Left lung (tissue), 14 donors: ENCODE measurements at places on chromosomes 11 and 22. TPM values are rescaled to one million over a fixed set of nuclear protein-coding genes. Genes with fewer than 3 reads are reported as not detected.

- DNase-seq, result no peak
Measured at GRCh38 chr11:65100674-65101350, 4.8 kb downstream of the VPS51 start.

The MICAL2 gene
- 82.0 TPM for polyA plus RNA-seq

The CENPM gene
- 20.5 TPM for polyA plus RNA-seq

The PDGFB gene
- 16.0 TPM for polyA plus RNA-seq

DNA sequence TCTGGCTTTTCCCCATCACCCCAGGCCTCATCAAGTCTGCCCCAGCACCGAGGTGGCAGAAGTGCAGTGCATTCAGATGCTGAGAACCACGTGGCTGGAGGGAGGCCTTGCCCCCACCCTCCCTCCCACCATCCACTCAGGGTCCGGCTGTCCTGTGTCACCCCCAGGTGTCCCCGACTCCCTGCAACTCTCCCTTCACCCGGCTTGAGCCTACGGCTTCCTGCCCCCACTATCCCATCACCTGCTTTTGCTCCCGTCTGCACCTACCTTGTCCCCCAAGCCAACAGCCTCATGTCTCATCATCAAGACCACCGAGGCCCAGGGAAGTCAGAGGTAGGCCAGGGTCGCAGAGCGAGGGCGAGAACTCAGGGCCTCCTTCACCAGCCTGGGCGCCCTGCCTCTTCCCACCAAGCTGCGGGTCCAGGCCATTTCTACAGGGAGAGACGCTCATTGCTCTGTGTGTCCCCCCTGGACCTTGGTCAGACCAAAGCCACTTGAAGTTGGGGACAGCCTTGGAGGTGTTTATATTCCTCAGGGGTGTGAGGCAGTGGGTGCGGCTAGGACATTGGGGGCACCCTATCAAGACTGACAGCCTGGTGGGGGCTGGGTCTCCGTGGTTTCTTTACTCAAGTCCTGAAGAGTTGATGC is 66.2 kb upstream of the CCND1 start:
- no peak for DNase-seq

DNA sequence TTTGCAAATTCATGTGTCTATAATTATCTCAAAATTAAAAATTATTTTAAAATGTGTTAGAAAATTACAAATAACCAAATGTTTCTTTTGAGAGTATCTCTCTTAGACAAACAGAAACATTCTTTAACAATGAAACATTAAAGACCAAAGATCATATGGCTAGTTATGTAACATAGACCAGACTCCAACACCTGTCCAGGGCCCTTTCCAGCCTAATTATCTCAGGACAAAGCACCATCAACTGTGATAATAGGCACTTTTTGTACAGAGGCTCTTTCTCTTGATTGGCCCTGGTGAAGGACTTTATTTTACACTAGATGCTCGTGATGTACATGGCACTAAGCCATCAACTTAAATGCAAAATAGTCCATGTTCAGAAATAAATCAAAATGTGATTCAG is 5.0 kb upstream of the PLEKHA7 start:
- no peak for DNase-seq

GRCh38 chr11:64843686-64844329 is 645 bp downstream of the CDC42BPG start:
- no peak for DNase-seq

The OR52I2 gene
- polyA plus RNA-seq, result not detected

The APOA1 gene
- 4.2 TPM for polyA plus RNA-seq

DNA sequence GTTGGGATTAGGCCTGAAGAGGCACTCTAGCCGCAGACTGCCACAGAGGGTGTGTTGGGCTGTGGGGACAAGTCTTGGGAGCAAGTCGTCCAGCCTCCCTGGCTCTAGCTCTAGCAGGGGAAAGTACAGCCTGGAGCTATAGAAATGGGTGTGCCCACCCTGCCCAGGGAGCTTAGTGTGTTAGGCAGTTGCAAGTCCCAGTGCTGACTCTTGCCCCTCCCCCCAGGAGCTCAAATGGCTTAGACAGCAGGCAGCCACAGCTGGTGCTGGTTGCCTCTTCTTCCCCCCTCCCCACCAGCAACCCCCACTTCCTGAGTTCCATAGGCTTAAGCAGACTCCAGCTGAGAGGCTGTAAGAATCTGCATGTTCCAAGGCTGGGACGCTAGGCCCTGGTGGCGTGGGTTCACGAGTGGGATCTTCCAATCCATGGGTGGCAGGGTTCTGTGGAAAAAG is 61.2 kb downstream of the GUCY1A2 start:
- peak; percentile 28 for DNase-seq

- DNase-seq, result no peak
Measured at GRCh38 chr11:64538501-64538951, 52.5 kb upstream of the SLC22A12 start.

The SAA1 gene
- not detected for polyA plus RNA-seq

DNA sequence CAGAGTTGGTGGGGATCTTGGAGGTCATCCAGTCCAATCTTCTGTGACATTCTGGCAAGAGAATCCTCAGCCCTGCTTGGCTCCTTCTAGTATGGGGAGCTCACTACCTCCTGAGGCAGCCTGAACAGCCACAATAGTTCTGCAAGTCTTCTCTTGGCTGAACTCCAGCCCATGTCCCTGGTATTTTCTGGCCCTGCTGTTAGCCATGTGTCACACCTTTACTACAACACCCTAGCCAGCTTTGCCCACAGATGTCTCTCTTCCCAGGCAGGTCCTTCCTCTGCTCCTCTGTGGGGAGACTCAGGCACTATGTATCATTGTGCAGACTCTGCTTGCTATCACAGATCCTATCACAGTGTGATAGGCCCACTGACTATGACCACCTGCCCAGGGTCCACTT is 297.7 kb downstream of the CTTN start:
- DNase-seq, result no peak

GRCh38 chr11:65650547-65651338 is 12.0 kb downstream of the RELA start:
- no peak for DNase-seq

The RTN4RL2 gene
- polyA plus RNA-seq, result 3.4 TPM

The CD6 gene
- 0.95 TPM for polyA plus RNA-seq

The OR51B5 gene
- polyA plus RNA-seq, result 0.83 TPM

DNA sequence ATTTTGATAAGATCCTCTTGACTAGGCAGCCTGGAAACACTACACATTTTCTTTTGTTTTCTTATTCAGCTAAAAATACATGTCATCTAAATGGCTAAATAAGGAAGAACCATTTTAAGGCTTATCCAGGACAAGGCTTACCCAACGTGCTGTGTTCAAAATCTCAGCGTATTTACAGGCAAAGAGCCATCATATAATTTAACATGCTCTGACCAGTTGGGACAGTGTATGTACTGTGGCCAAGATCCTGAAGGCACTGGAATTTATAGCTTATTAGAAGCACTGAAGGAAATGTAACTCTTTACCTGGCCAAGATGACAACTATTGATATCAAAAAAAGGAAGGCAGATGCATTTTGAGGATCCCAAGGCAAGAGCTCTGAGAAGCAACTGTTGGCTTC is 71.1 kb downstream of the PPFIBP2 start:
- no peak for DNase-seq

GRCh38 chr11:70631624-70632047 is 233.3 kb downstream of the CTTN start:
- DNase-seq, result no peak

- no peak for DNase-seq
Measured at GRCh38 chr11:680476-680875, 14.5 kb downstream of the DEAF1 start.

GRCh38 chr11:19075636-19076035 is 15.1 kb upstream of the MRGPRX2 start:
- DNase-seq, result no peak

- DNase-seq, result peak; percentile 79
Measured at GRCh38 chr11:46380340-46381047, 975 bp upstream of the MDK start.

The ADSL gene
- polyA plus RNA-seq, result 106 TPM

The STARD10 gene
- 117 TPM for polyA plus RNA-seq

DNA sequence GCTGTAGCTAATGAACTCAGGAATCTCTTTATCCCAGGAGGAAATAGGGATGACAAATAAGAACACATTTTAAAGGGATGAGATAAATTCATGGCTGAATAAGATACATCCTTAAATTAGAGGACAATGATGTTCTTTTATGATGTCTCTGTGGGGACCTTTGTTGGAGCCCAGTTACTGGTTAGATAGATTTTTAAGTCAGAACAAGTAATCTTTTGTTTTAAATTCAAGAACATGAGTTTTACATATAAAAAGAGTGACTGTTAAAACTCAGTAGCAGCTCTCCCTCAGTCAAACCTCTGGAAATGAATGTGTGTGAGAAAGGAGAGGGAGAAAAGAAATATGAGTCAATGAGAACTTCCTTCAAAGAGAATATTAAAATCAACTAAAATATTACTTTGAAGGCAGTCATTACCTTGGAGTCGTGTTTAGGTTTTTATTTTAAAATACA is 241.6 kb downstream of the SWAP70 start:
- no peak for DNase-seq

The OR8J1 gene
- not detected for polyA plus RNA-seq

The F2 gene
- polyA plus RNA-seq, result not detected

- no peak for DNase-seq
Measured at GRCh38 chr11:78415338-78415737, 2.3 kb downstream of the GAB2 start.

DNA sequence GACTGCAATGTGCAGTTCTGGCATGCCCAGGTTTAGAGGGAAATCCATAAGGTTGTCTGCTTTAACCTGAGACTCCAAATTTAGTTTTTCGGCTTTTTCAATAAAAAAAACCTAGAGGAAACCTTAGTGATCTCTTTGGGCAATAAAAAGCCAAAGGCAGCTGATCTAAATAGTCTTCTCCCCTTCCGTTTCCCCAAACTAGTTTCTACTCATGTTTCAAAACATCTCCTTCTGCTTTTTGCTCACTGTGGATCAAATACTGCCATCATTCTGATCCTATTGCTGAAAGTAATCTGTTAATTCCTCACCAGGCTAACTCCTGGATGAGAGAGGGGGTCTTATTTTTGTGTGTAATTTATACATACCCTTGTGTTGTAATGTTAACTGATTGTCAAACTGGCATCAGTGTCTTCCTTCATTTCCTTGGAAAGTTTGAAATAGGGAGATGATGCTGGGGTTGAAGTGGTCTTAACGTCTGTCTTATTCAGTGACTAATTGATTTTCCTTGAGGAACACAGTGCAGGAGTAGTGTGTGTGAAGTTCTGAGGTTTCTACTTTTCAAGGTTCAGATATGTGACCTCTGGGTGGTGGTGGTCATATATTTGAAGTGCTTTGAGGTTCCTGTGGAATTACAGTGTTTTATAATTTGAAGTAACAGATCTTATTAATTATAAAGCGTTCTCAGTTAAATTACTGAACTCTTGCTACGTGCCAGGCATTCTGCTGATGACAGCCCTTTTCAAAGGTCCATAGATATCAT is 55.0 kb downstream of the ARHGAP42 start:
- DNase-seq, result no peak

DNA sequence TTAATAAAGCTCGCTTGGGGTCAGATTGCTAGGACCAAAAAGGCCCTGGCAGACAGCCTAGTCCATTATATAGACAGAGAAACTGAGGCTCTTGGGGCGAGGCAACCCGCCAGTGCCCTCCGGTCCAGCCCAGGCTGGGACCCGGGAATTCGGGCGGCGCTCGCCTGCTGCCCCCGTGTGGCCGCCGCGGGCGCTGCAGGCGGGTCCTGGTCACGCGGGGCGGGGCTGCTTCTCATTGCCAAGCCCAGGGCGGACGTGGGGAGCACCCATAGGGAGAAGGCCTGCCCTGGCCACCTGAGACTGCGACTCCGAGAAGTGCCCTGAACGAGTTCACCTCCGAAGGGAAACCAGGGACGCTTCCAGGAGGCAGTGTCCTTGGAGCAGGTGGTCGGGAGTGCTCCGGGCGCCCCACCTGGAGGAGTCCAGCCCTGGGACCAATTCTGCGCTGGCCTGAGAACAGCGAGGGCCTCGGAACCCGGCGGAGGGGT is 36.0 kb upstream of the CSNK1E start:
- no peak for DNase-seq

DNA sequence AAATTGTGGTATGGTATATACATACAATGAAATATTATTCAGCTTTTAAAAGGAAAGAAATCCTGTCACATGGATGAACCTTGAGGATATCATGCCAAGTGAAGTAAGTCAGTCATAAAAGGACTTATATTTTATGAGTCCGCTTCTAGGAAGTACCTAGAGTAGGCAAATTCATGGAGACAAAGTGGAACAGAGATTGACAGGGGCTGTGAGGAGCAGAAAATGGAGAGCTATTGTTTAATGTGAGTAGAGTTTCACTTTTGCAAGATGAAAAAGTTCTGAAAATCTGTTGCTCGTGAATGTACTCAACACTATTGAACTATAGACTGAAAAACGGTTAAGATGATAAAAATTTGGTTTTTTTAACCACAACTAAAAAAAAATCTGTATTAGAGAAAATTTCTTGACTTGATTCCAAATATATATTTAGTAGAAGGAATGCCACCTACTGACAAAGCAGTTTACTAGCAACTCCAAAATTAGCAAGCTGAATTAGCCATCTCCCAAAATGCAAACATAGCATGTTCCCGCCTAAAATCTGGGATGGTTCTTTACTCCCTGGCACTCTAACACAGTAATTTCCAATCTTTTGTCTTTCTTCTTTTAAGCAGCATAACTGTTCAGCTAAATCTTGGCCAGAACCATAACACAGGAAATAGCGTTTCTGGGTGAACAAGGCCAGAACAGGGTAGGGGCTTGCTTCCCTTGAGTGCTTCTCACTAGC is 1.5 kb downstream of the UFD1 start:
- DNase-seq, result no peak

DNA sequence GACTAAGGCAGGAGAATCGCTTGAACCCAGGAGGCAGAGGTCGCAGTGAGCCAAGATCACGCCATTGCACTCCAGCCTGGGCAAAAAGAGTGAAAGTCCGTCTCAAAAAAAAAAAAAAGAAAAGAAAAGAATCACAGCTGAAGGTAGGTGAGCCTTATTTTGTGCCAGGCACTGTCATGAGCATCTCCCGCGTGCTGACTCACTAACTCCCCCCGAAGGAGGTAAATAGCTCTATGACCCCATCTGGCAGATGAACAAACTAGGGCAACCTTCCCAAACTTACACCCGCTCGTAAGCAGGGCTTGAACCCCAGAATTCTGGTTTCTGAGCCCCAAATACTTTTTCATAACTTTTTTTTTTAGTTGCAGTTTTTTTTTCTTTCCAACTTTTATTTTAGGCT is 60.3 kb downstream of the ANO1 start:
- no peak for DNase-seq

The CARNS1 gene
- 5.0 TPM for polyA plus RNA-seq

DNA sequence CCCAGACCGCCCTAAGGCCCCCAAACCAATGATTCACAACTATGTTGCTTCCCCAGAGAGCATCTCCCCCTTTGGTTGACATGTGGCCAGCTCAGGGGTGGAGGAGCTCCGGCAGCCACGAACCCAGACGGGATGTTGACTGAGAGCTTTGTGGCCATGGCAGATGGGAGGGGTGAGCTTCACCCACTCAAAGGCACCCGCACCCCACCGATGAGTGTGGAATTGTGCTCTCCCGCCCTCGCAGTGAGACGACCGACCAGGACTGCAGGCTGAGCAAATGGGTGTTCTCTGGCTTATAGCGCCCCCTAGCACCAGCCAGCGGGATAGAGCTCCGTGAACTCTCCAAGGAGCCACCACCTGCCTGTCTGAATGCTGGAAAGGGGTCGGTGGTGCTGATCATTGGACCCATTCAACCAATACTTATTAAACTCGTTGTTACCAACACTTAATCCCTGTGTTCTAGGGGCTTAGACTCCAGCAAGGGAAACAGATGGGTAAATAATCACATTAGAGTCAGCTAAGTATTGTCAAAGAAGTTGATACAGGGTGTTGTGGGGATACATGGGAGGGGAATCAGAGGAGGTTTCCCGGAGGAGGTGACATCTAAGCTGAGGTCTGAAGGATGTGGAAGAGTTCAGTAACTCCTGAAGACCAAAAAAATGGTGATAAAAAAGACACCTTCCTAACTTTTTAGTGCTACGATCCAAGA is 4.5 kb upstream of the TIMP3 start:
- DNase-seq, result peak; percentile 68

The MS4A4E gene
- polyA plus RNA-seq, result 1.8 TPM
